Stimulated activated CD4-positive, alpha-beta T cell treated with anti-CD3 and anti-CD28 coated beads, Interleukin-2, amount 100 ng/mL, for 48 hours (primary cell): ENCODE measurements at places on chromosomes 12 and 14.

DNA sequence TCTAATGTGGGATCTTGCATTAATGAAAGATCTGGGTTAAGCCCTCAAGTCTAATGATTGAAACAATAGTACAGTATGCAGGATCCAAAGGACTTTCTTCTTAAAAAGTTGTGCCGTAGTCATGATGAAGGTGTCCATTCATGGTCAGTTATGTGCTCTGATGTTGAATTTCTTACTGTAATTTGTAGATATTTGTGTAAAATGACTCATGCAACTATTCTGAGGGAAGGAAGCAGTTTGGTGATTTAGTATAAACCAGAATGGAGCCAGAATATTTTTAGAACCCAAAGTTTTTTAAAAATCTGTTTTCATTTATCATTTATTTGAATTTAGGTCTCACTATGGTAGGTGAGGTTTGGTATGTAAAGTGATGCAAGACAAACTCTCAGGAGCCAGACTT lies 151.2 kb downstream of the AKAP6 start:
- DNase-seq: no peak

DNA sequence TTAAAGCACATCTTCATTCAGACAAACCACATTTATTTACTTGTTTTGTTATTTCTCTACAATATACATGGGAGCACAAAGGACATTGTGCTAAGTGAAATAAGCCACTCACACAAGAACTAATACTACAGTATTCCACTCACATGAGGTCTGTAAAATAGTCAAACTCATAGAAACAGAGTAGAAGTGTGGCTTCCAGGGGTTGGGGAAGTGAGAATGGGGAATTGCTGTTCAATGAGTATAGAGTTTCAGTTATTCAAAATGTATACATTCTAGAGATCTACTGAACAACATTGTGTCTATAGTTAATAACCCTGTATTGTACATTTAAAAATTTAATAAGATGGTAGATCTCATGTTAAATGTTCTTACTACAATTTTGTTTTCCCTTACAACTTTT lies 88.8 kb downstream of the ATXN7L3B start:
- no peak for DNase-seq

DNA sequence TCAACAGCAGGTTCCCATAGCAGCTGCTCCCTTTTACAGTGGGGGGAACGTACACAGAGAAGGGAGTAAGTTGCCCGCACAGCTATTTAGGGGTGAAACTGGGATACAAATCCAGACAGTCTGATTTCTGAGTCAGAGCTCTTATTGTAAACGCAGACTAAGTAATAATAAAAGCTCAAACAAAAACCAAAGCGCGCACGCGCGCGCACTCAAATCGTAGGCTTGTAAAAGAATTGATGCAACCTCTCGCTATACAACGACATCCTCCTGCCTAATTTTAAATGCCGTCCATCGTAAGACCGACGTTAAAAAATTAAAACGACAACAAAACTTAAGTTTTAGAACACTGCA lies 747 bp upstream of the DACT1 start:
- DNase-seq: no peak

- DNase-seq: no peak
Measured at GRCh38 chr14:41385797-41386196, 220.9 kb upstream of the LRFN5 start.

- no peak for DNase-seq
Measured at GRCh38 chr14:99863059-99863458, 69.8 kb downstream of the EML1 start.

GRCh38 chr14:80959496-80959895 lies 4.1 kb downstream of the TSHR start:
- DNase-seq: no peak

- no peak for DNase-seq
Measured at GRCh38 chr14:24721775-24722174, 87.8 kb upstream of the GZMB start.

- DNase-seq: no peak
Measured at GRCh38 chr14:39383026-39383660, 49.1 kb downstream of the FBXO33 start.
